ENCODE measurements at places on chromosomes 5 and 9. TPM values are rescaled to one million over a fixed set of nuclear protein-coding genes. Genes with fewer than 3 reads are reported as not detected.

The SLC6A3 gene
- 0.96 TPM for total RNA-seq

The OBP2A gene
- not detected for total RNA-seq

The MEGF10 gene
- total RNA-seq = 5.3 TPM

The GABRA1 gene
- 2.9 TPM for total RNA-seq

The FREM1 gene
- total RNA-seq = 24.6 TPM

The SOHLH1 gene
- total RNA-seq = not detected

The SPINK13 gene
- total RNA-seq = not detected

The PITX1 gene
- total RNA-seq = 17.3 TPM

The MLLT3 gene
- total RNA-seq = 23.1 TPM

The DNAJA1 gene
- total RNA-seq = 51.3 TPM

The GRXCR2 gene
- total RNA-seq = not detected

The PKD2L2 gene
- 2.4 TPM for total RNA-seq

The SLCO6A1 gene
- total RNA-seq = 2.9 TPM

The ASTN2 gene
- 7.0 TPM for total RNA-seq

The SCGB3A1 gene
- not detected for total RNA-seq

The SPATA6L gene
- 4.3 TPM for total RNA-seq

The OTULINL gene
- total RNA-seq = 3.1 TPM

The DMRTA1 gene
- 4.3 TPM for total RNA-seq

The EFNA5 gene
- total RNA-seq = 15.2 TPM

The ADCY2 gene
- total RNA-seq = 4.6 TPM

The FST gene
- 76.1 TPM for total RNA-seq

The PCDHA7 gene
- total RNA-seq = 3.9 TPM

The MVB12B gene
- 6.7 TPM for total RNA-seq

The WDR41 gene
- 108 TPM for total RNA-seq

The TRPM3 gene
- total RNA-seq = 8.2 TPM

The OR1L8 gene
- not detected for total RNA-seq

The JAKMIP2 gene
- 1.2 TPM for total RNA-seq

The AQP7 gene
- total RNA-seq = 0.48 TPM

The BTNL3 gene
- total RNA-seq = not detected

The CDH6 gene
- 16.1 TPM for total RNA-seq

The NCS1 gene
- 49.6 TPM for total RNA-seq

The SGCD gene
- total RNA-seq = 43.8 TPM

The C5 gene
- 8.2 TPM for total RNA-seq

The IDNK gene
- total RNA-seq = 15.2 TPM

The ALDH1A1 gene
- 154 TPM for total RNA-seq

The CD72 gene
- total RNA-seq = 2.6 TPM

The RETREG1 gene
- 51.0 TPM for total RNA-seq

All from umbilical cord (tissue), 2 donors.